ENCODE measurements at places on chromosomes 7 and 10. TPM values are rescaled to one million over a fixed set of nuclear protein-coding genes. Genes with fewer than 3 reads are reported as not detected.

- DNase-seq, result no peak
These were observed 188.1 kb upstream of the TMEM72 start for GRCh38 chr10:44723082-44723481.

The PKD1L1 gene
- 1.0 TPM for total RNA-seq

DNA sequence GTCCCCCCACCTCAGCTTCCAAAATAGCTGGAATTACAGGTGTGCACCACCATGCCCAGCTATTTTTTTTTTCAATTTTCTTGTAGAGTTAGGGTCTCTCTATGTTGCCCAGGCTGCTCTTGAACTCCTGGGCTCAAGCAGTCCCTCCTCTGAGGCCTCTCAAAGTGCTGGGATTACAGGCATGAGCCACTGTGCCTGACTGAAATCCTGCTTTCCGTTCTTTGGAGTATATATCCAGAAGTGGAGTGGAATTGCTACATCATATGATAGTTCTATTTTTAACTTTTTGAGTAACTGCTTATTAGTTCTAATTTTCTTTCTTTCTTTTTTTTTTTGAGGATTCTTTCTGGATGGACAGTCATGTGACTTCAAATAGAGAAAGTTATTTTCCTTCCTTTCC is 62.9 kb upstream of the ZMIZ2 start:
- DNase-seq, result no peak

The GIMAP4 gene
- 14.2 TPM for total RNA-seq

- no peak for DNase-seq
These were observed 186.5 kb downstream of the ELMO1 start for GRCh38 chr7:37262181-37262580.

DNA sequence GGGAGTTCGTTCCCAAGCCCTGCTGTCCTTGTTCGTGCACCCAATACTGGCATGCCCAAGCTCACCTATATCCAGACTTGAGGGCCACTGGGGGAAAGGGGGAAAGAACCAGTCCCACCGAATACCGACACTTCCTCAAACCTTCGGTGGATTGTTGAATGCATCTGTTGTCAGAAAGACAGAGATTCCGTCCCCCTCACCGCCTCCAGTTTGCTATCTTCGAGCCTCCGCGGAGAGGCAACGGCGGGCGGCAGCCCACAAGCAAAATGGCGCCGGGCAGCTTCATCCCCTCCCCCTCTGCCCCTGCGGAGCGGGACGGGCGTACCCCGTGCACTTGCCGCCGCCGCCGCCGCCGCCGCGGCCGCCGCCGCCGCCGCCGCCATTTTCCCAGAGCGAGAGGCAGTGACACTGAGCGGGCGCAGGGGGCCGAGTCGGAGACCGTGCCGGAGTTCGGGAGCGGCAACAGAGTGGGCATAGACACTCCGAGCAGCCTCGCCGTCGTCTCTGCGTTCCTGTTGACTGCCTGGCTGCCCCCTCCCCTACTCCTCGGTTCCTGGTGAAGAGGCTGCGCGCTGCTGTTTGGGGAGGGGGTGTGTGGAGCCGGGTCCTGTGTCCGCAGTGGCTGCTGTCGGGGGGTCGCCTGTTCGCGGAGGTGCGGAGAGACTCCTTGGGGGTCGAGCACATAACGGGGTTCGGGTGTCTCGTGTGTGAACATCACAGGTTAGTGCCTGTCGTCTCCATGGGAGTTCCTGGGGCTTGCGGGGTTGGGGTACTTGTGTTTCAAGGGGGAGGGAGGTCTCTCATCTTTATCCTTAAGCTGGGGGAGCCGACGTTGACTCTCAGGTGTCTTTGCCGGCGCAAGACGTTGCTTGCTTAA is at the start of gene KMT2E:
Gene KMT2E, plus strand, starts transcription at position 390 of the 877 bp plus-strand sequence. CDS start 26,748 bp downstream, outside the sequence.
- DNase-seq, result peak; percentile 92

- peak; percentile 73 for DNase-seq
These were observed 122.4 kb upstream of the AFAP1L2 start for GRCh38 chr10:114526504-114527238.

- no peak for DNase-seq
These were observed 164.6 kb upstream of the TNS3 start for GRCh38 chr7:47746468-47746867.

The CUZD1 gene
- total RNA-seq, result 0.15 TPM

- no peak for DNase-seq
These were observed 8.6 kb upstream of the ORAI2 start for GRCh38 chr7:102424787-102425218.

The CTAGE4 gene
- not detected for total RNA-seq

- no peak for DNase-seq
These were observed 6.7 kb upstream of the MGAM2 start for GRCh38 chr7:142104550-142105527.

The SPDYE6 gene
- total RNA-seq, result not detected

Data from psoas muscle (tissue), 8 donors.